ENCODE measurements at places on chromosomes 6 and 20.
A peak's percentile ranks its signal among the peaks of the same experiment; 100 is the strongest.

DNA sequence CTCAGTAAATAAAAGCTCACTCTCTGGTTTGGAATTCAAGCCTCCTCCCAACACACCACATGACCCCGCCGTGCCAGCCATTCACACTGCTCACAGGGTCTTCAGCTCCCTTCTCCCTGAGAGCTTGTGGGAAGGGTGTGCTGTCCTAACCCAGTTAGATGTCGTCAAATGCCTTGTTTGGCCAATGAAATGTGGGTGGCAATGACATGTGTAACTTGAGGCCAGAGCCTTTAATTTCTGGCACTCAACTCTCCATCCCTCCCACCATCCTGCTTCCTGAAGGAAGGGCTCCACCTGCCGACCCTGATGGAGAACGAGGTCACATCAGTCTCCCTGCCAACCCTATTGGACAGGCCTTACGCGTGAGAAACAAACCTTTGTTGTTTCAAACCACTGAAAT is 224.5 kb upstream of the AGPAT4 start:
- peak; percentile 8 for DNase-seq

GRCh38 chr20:36175475-36175995 is 21.0 kb downstream of the EPB41L1 start:
- DNase-seq = peak; percentile 45

DNA sequence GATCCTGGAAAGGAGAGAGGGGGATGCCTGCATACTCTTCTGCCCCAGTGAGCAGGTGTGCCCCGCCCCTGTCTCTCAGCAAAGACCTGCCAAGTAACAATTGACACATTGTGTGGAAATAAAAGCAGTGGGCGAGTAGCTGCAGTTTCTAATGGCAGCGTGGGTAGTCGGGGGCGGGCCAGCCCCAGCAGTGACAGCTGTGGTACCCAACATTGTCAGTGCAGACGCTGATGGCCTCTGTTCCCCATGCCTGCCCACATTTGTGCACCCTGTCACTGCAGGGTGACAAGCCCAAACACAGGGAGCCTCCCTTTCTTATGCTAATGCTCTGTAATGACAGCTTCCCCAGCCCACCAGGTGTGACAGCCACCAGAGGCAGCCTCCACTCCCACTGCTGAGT is 491.7 kb downstream of the DHX35 start:
- no peak for DNase-seq

DNA sequence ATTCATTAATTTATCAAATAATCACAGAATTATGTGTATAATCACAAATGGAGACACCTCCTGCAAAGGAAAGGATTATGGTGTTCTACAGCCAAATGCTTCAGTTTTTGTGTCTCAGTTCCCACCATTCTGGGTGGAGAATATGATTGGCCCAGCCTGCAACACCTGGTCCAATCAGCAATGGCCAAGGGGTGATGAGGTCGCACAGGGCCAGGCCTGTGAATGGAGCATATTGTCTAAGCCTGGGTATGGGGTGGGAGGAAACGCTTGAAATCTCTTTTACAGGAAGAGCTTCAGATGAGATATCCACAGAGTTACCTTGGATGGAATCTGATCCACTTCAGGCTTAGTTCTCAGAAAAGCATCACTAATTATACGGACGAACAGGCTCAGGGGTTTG is 271.6 kb downstream of the DHX35 start:
- no peak for DNase-seq

GRCh38 chr6:17867880-17868279 is 119.6 kb downstream of the KIF13A start:
- DNase-seq = no peak

All from NCI-H460 (cell line).